CD4-positive, alpha-beta T cell (primary cell): ENCODE measurements at places on chromosomes 2 and 18. TPM values are rescaled to one million over a fixed set of nuclear protein-coding genes. Genes with fewer than 3 reads are reported as not detected.

DNA sequence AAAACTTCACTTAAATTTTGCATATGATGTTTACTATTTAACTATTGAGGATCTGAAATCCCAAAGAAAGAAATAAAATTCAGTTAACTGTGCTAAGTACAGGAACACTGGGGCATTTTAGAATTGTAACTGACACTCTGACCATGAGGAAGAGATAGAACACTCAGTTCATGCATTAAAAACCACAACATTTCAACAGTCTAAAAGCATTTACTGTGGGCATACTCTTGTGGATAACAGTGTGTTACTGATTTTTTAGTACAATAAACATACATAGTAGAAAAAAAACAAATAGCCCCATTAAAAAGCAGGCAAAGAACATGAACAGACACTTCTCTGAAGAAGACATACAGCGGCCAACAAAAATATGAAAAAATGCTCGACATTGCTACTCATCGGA is 1122.7 kb upstream of the PIK3C3 start:
- no peaks in the 10 kb centered on the region for H3K27me3 ChIP-seq
- no peak overlapping the region for H3K27ac ChIP-seq
- H3K4me3 ChIP-seq = no peak overlapping the region
- no peaks in the 10 kb centered on the region for H3K4me1 ChIP-seq
- DNase-seq = no peak

- H3K4me1 ChIP-seq = no peaks in the 10 kb centered on the region
- no peaks in the 10 kb centered on the region for H3K27me3 ChIP-seq
- no peak for DNase-seq
- H3K36me3 ChIP-seq = no peaks in the 10 kb centered on the region
- H3K4me3 ChIP-seq = no peak overlapping the region
These were observed 130.6 kb downstream of the LNPK start for GRCh38 chr2:175871331-175872004.

DNA sequence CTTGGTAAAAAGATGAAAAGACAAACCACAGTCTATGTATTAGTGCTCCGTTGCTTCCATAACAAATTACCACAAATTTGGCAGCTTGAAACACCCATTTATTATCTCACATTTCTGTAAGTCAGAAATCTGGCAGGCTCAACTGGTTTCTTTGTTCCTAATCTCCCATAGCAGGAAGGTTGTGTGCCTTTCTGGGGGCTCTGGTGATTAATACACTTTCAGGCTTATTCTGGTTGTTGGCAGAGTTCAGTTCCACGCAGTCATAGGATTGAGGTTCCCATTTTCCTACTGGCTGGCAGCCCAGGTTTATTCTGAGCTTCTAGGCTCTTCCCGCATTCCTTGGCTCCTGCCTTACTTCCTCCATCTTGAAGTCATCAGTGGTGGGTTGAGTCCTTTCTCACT is 189.3 kb downstream of the ANAPC1 start:
- H3K27me3 ChIP-seq = no peaks in the 10 kb centered on the region
- DNase-seq = no peak
- H3K4me1 ChIP-seq = peaks cover 10% of the 10 kb centered on the region
- no peaks in the 10 kb centered on the region for H3K36me3 ChIP-seq
- H3K27ac ChIP-seq = no peak overlapping the region
- no peak overlapping the region for H3K4me3 ChIP-seq

PRPF40A gene
- total RNA-seq = 146 TPM

GRCh38 chr2:237152361-237152760 is 66.7 kb downstream of the COPS8 start:
- DNase-seq = no peak
- H3K4me1 ChIP-seq = peaks cover 3% of the 10 kb centered on the region
- H3K27me3 ChIP-seq = no peaks in the 10 kb centered on the region
- H3K36me3 ChIP-seq = no peaks in the 10 kb centered on the region

CTIF gene
- 1.1 TPM for total RNA-seq

DNA sequence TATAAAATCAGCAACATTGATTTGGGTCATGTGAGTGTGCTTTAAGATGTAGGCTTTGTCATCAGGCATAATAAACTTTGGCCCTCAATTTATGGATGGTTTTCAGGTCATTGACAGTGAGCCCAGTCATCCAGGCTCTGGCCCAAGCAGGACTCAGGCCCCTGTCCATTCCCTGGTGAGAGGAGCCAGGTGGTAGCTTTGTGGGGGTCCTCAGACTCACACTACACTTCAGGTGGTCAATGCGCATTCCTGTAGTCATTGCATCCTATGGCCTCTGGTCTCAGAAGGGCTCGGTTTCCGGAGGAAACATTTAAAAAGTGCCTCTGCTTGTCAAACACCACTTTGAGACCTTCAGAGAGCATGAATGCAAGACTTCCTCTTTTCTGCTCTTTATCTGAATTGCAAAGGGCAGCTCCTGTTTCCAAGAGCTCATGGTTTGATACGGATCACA is 20.2 kb downstream of the LGALSL start:
- H3K36me3 ChIP-seq = no peaks in the 10 kb centered on the region
- DNase-seq = no peak
- no peaks in the 10 kb centered on the region for H3K27me3 ChIP-seq
- H3K27ac ChIP-seq = no peak overlapping the region

GRCh38 chr2:79001285-79001684 is 24.2 kb upstream of the REG3G start:
- DNase-seq = no peak
- H3K4me3 ChIP-seq = no peak overlapping the region
- no peaks in the 10 kb centered on the region for H3K4me1 ChIP-seq
- H3K36me3 ChIP-seq = no peaks in the 10 kb centered on the region

GRCh38 chr2:151766437-151767153 is 32.3 kb upstream of the NEB start:
- no peak for DNase-seq
- no peaks in the 10 kb centered on the region for H3K36me3 ChIP-seq
- H3K4me3 ChIP-seq = no peak overlapping the region
- no peak overlapping the region for H3K27ac ChIP-seq

EFR3B gene
- total RNA-seq = 0.11 TPM

GRCh38 chr2:127097841-127098651 is 8.9 kb downstream of the BIN1 start:
- no peaks in the 10 kb centered on the region for H3K36me3 ChIP-seq
- no peak overlapping the region for H3K4me3 ChIP-seq
- no peaks in the 10 kb centered on the region for H3K27me3 ChIP-seq
- no peaks in the 10 kb centered on the region for H3K4me1 ChIP-seq
- no peak for DNase-seq

RASGRP3 gene
- 5.7 TPM for total RNA-seq
